ENCODE measurements at places on chromosomes 6 and 20.

- no peak for DNase-seq
Measured at GRCh38 chr20:8151372-8151771, 19.3 kb downstream of the PLCB1 start.

DNA sequence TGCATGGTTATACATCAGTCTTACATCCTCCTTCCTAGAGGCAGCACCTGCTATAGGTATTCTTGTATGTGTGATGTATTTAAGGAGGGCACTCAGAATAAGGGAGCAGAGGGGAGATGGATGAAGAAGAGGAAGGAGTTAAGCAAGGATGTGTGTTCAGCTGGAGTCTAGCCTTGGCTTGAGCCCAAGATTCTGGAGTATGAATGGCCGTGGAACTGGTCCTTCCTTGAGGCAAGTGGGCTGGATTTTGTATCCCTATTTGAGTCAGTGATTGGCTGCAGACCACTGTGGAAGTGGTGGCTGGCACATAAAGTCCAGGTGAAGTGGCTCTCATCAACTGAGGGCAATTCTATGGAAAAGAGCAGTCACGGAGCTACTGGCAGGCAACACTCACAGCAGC lies 112.0 kb upstream of the RNF24 start:
- no peak for DNase-seq

DNA sequence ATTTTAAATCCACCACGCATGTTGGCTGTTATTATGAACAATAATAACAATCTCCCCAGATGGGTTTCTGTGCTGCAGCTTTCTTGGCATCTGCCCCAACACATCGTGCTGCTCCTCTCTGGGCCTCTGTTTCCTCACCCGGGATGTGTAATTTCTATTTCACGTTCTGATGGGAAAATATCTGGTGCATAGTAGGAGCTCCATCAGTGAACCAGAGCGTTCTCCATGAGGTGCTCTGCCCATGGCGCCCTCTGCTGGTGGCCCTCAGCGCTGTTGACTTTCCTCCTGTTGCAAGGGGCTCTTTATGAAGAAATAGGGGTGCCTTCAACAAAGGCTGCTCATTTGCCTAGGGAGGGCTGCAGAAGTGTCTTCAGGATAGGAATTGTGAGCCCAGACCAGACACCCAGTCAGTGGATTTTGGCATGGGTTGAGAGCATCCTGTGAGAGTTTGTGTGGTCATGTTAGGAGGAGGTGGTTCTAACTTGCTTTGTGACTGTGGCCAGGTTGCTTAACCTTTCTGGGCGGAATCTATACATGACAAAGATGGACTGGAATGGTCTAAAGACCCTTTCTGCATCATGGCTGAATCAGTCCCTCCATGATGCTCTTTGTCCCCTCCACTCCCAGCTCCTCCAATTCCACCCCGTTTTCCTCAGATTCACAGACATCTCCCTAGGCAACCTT lies 8.1 kb downstream of the SCRT2 start:
- no peak for DNase-seq

DNA sequence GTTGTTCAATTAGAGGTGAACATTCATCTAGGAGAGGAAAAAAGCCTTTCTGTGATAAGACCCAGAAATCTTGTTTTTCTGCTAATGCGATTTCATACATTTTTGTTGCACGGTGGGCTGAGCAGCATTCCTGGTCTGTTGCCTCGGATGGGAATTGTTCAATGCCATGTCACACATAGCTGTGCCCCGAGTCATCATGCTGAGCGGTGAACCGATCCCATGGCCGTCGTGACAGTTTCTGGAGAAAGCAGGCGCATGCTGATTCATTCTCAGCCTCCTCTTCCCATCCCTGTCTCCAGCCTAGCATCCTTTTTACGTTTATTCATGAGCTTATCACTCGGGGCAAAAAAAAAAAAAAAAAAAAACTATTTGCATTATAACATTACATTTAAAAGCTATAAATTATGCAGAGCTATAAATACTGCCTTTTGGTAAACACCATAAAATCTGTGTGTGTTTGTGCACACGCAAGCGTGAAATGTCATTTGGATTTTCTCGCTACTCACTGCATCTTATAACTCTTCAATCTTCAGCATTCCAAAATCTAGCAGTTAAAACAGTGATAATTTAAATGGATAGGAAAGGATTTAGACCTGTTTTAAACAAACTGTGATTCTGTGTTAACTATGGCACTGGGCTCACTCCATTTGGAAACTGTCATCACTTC lies 58.9 kb upstream of the IFNGR1 start:
- DNase-seq = no peak

DNA sequence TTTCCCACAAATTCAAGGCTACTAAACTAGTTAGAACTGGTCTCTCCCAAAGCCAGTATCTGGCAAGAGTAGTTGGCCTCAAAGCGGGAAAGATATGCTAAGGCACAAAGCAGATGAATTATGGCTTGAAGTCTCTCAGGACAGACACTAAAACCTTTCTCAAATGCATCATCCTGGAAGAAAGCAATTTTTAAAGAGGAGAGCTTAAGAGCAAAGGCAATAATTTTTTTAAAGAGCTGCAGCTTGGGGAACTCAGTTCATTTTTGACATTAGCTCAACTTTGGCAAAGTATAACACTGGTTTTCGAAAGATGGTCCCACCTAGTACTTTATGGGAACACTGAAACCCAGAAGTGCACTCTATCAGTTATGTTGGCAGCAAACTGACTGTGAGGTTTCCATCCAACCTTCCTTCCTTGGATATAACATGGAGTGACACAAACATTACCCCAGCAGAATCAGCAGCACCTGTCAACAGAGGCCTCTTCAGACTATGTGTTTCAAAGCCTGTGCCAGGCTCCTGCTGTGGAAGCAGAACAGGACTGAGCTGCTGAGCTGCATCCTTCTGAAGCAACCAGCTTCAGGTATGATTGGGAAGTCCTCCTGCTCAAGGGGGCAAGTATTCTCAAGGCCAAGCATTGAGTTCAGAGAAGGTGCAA lies 852.3 kb upstream of the HS3ST5 start:
- no peak for DNase-seq

DNA sequence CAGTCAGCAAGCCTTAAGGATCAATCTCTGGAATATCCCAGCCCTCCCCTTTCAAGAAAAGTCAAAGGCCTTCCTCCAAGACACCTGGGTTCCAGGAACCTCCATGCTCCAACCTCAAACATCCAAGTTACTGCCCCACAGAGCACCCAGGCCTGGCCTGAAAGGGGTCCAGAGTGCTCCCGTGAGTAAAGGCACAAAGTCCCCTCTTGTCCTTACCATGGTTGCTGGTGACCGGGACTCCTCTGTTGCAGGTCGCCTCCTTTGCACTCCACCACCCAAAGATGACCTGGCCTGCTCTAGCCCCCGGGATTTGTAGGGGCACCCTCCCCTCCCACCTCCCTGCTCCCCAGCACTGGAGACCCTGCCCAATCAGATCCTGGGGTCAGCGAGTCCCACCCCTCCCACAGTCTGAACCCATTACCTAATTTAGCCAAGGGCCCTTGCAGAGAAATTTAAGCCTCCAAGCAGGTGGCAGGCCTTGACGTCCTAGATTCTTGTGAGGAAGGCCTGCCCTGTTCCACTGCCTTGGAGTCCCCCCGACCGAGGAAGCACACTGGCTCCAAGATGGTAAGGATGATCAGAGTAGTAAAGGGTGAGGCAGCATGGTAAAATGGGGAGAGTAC lies at the start of gene TNNC2:
Gene TNNC2, minus strand, starts transcription at position 283 of the 623 bp plus-strand sequence. Its CDS starts 64 bp downstream, at position 219.
- DNase-seq = no peak

- DNase-seq = no peak
Measured at GRCh38 chr6:84042603-84043002, 9.0 kb downstream of the MRAP2 start.

- DNase-seq = no peak
Measured at GRCh38 chr20:1623501-1624205, 3.8 kb upstream of the SIRPB1 start.

DNA sequence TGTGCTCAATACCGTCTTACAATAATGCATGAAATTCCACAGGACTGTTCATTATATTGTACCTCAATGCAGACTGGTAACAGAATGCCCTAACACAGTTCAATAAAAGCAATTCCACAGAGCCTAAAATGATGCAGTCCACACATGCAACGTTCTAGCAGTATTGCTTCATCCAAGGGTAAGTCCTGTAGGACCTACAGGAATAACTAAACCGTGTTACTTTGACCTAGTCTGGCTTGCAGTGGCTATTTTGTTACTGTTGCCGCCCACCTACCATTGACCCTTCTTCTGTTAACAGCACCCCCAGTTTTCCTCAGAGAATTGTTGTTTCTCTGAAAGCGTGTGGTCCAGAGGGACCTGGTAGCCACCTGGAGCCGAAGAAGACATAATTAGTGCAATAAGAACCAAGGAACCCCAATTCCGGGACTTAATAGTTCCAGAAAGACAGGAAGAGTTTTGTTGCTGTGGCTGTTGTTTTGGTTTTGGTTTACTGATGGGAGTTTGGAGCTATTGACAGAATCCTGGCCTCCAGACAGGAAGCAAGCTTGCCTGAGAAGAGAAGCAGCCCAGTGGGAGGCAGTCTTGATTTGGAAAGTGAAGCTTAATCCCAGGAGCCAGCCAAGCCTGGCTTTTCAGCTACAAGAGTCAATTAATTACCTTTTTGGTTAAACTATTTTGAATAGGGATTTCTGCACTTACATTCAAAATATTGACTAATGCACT lies 91.3 kb downstream of the FRK start:
- DNase-seq = no peak

- DNase-seq = no peak
Measured at GRCh38 chr6:12200015-12200564, 90.1 kb upstream of the EDN1 start.
